BJ (cell line): ENCODE measurements at places on chromosomes 1 and 21.
A peak's percentile ranks its signal among the peaks of the same experiment; 100 is the strongest.

GRCh38 chr1:172870901-172871606 is 179.7 kb downstream of the TNFSF18 start:
- DNase-seq, result no peak

DNA sequence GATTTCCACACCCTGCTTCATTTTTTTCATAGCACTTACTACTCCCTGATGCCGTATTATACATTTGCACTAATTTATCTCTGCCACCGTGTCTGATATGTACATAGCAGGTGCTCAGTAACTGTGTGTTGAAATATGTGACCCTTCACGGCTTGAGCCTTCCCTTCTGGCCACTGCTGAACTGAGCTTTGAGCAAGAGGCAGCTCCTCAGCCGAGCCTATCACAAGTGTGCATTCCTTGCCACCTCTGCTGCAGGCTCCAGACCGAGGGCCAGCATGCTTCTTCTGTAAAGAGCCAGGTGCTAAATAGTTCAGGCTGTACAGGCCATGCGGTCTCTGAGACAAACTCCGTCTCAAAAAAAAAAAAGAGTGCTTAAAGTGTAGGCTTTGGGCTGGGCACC is 22.6 kb downstream of the PLEKHM2 start:
- no peak for DNase-seq

- no peak for DNase-seq
Observed at GRCh38 chr1:49197081-49197480, 420.4 kb upstream of the BEND5 start.

DNA sequence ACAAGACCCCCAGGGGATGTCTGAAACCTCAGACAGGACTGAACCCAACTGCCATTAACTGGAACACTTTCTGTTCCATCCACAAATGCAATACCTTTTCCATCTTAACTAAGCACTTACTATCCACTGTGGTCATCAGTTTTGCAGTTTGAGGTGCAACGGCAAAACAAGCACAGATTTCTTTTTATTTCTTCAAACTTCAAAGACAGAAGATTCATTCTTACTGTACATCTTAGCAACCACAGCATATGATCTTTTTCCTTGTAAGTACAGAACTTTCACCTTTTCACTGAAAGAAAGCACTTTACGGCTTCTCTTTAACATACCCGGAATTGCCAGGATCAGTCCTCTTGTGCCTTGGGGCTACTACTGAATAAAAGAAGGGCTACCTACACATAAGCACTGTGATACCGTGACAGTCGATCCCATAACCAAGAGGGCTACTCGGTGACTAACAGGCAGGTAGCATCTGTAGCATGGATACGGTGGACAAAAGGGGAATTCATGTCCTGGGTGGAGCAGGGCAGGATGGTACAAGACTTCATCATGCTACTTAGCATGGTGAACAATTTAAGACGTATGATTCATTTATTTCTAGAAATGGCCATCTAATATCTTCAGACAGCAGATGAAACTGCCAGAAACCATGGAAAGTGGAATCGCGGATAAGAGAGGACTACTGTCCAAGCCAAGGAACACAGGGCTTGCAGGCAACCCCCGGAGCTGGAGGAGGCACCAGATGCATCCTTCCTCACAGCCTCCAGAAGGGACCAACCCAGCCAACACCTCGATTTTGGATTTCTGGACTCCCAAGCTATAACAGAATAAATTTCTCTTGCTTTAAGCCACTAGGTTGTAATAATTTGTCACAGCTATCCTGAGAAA is 18.4 kb downstream of the ERG start:
- DNase-seq, result no peak

- no peak for DNase-seq
Observed at GRCh38 chr1:156584813-156585212, 5.3 kb downstream of the TTC24 start.

DNA sequence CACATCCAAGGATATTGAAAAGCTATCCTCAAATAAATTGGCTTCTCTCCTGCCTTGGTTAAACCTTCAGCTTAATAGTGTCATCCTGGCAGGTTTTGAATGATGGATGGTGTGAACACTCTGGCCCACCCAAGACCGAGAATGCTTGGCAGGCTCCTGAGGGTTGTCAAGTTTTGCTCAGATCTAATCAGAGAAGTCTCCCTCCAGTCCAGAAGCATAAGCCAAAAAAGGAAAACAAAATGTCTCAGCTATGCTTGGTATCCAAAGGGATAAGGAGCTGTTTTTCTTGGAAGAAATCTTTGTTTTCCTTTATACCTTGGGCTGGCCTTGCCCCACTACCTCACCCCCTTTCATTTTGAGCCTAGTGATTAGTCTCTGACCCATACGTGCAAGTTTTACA is 172.7 kb downstream of the CRB1 start:
- no peak for DNase-seq

DNA sequence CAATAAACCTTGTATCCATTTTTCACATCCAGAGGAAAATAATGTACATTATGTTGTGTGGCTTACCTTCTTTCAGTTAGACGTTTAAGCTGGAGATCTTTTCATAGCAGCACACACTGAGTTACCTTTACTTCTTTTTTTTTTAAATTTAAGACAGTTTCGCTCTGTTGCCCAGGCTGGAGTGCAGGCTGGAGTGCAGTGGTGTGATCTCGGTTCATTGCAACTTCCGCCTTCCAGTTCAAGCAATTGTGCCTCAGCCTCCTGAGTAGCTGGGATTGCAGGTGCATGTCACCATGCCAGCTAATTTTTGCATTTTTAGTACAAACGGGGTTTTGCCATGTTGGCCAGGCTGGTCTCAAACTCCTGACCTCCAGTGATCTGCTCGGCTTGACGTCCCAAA is 7.4 kb upstream of the CAMTA1 start:
- no peak for DNase-seq

GRCh38 chr1:180271272-180272255 is 41.5 kb downstream of the LHX4 start:
- DNase-seq, result no peak

DNA sequence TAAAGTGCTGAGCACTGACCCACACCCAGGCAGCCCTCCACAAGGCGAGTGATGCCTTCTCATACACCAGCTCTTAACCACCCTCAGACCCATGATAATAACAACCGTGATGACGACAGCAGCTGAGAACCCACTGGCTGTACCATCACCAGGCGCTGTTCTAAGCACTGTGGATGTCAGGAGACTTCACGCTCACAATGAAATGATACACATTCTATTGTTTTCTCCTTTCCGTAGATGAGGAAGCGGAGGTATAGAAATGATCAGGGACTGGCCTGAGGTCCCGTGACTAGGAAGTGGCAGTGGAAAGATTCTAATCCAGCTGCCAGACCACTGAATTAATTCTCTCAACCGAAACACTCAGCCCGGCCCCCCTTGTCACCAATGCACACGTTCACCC is 32.6 kb downstream of the SDC3 start:
- no peak for DNase-seq

- no peak for DNase-seq
Observed at GRCh38 chr1:23389837-23390321, 20.2 kb upstream of the ZNF436 start.

- DNase-seq, result no peak
Observed at GRCh38 chr1:102588536-102588935, 519.8 kb downstream of the COL11A1 start.

DNA sequence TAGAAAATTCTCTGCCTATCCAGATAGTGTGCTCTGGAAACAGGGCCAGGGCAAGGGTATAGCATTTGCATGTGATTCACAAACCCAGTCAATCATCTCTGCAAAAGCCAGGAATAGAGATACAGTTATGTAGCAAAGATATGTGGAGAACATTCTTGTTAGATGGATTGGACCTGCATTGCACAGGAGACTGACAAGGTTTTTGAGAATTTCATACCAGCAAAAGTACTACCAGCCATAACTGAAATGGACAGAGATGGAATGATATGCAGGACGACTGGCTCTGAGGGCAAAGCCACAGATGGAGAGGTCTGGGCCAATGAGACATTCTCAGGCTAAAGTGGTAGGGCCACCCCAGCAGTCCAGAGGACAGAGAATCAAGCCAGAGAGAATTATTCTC is 24.7 kb downstream of the SCMH1 start:
- DNase-seq, result no peak

DNA sequence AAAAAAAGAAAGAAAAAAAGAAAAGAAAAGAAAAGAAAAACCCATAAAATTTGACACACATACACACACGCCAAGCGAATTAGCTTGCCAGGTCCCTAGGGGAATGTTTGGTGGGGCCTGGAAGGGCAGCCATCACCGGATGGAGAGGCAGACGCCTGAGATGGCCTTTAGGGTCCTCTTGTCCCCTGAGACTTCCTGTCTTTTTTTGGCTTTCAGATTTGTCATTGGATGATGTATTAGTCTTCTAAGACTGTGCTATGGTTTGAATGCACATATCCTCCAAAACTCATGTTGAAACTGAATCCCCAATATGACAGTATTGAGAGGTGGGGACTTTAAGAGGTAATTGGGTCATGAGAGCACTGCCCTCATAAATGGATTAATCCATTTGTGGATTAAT is 211.8 kb downstream of the TOMM20 start:
- no peak for DNase-seq

GRCh38 chr1:89023026-89023425 is 360 bp upstream of the GBP3 start:
- DNase-seq, result no peak

- DNase-seq, result no peak
Observed at GRCh38 chr1:56511364-56511763, 68.0 kb downstream of the PLPP3 start.

- no peak for DNase-seq
Observed at GRCh38 chr1:153746174-153746573, 18.3 kb downstream of the INTS3 start.

- peak; percentile 37 for DNase-seq
Observed at GRCh38 chr1:198212675-198213074, 55.9 kb downstream of the NEK7 start.

- no peak for DNase-seq
Observed at GRCh38 chr1:201053155-201053860, 29.8 kb upstream of the KIF21B start.

DNA sequence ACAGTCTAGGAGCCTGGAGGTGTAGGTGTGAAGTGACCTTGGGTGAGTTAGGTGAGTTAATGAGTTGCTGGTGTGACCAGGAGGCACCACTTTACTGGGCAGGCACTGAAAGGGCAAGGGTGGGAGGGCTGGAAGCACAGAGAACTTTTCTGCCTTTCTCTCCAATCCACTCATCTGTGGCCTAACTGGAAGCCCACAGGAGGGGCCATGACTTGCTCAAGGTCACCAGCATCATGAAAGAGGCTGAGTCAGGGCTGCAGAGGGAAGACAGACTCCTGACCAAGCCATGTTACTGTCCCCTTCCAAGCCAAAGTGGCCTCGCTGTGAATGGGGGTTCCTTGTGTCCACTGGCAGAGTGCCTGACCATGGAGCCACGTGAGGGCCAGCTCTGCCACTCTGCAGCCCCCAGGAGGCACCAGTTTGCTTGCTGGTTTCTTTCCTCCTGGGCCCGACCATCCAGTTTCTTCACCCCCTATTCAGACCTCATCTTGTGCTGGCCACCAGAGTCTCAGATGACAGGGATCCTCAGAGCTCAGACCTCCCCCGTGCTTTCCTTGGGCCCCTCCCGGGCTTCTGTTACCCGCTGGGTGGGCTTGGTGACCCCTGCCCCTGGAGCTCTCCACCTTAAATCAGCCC is 4.3 kb upstream of the BSND start:
- DNase-seq, result no peak

GRCh38 chr1:64861611-64862010 is 104.7 kb downstream of the JAK1 start:
- no peak for DNase-seq

- DNase-seq, result no peak
Observed at GRCh38 chr1:5709461-5709975, 282.7 kb downstream of the NPHP4 start.

DNA sequence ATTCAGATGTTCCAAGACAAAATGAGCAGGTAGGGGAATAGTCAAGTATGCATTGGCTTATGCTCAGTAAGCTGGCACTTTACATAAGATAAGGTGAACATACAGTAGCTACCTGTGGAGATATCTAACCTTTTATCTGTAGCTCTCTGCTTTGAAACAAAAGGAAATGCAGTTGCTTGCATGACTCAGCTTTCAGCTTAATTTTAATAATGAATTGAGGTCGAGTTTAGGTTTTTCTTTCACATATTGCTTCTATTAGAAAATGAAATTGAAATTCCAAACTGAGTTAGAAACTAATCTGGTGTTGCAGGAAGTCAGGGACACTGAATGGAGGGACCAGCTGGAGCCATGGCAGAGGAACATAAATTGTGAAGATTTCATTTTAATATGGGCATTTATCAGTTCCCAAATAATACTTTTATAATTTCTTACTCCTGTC is 8.3 kb downstream of the FRRS1 start:
- no peak for DNase-seq

GRCh38 chr21:27425172-27425571 is 458.3 kb upstream of the ADAMTS5 start:
- DNase-seq, result no peak

GRCh38 chr1:239250353-239251035 is 135.9 kb upstream of the CHRM3 start:
- no peak for DNase-seq

GRCh38 chr1:94281361-94282142 is 44.2 kb upstream of the ARHGAP29 start:
- DNase-seq, result no peak

- no peak for DNase-seq
Observed at GRCh38 chr1:27521336-27521831, 31.4 kb upstream of the WASF2 start.

GRCh38 chr1:102083192-102083591 is 86.5 kb upstream of the OLFM3 start:
- DNase-seq, result no peak

DNA sequence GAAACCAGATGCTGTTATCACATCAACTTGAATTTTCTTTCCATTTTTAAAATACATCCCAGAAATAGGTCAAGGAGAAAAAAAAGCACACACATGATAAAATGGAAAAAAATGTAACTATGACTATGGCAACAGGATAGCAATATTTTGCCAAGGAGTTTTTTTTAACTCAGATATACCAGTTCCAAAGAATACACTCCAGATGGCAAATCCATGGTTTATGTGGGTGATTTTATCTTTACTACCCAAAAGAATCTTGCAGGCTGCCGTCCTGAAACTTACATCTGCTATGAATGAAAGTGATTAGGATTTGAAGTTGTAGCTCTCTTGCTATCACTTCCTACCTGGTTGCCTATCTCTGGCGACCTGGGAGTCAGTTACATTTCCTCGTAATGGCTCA is 91.0 kb upstream of the PLPPR4 start:
- peak; percentile 13 for DNase-seq

GRCh38 chr1:230120289-230120920 is 53.4 kb downstream of the GALNT2 start:
- DNase-seq, result no peak

DNA sequence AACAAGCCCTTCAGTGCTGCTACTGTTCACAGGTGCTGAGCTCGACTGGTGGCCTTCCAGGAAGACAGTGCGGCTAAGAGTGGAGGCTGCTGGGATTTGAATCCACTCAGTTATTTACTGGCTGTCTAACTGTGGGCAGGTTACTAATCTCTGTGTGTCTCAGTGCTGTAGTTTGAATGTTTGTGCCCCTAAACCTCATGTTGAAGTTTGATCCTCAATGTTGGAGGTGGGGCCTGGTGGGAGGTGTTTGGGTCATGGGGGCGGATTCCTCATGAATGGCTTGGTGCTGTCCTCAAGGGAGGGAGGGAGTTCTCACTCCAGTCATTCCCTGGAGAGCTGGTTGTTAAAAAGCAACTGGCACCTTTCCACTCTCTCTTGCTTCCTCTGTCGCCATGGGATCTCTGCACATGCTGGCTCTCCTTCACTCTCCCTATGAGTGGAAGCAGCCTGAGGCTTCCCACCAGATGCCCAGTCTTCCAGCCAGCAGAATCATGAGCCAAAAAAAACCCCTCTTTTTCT is 334.8 kb downstream of the RPS6KC1 start:
- no peak for DNase-seq

GRCh38 chr1:58231204-58231603 is 315.3 kb downstream of the OMA1 start:
- DNase-seq, result no peak

- DNase-seq, result no peak
Observed at GRCh38 chr1:98921817-98922216, 82.8 kb downstream of the PLPPR5 start.
